ENCODE measurements at places on chromosomes 2 and 18. TPM values are rescaled to one million over a fixed set of nuclear protein-coding genes. Genes with fewer than 3 reads are reported as not detected.

DNA sequence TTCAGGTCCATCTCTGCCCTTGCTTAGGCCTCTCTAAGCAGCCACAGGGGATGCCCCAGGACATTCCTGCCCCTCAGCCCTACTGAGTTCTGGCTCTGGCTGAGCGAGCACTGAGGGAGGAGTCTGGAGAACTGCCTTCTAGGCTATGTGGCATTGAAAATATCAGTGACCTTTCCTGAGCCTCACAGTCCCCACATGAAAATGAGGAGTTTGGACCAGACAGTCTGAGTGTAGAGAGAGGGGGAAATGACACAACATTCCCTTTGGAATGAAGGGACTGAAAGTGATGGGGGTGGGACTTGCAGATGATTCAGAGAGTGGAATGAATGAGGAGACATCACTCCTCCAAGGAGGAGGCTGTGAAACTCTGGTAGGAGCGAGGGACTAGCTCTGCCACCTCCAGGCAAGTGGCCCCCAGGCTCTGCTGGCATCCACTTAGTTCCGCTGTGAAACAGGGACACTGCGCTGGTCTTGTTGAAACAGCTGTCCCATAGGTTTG lies 8.0 kb downstream of the TNS1 start:
- DNase-seq: no peak

- DNase-seq: no peak
These were observed 136.0 kb downstream of the ANKRD44 start for GRCh38 chr2:197174539-197175094.

- no peak for DNase-seq
These were observed 118.5 kb upstream of the ZFP36L2 start for GRCh38 chr2:43344868-43345373.

GRCh38 chr2:46446871-46447568 lies 32.3 kb upstream of the TMEM247 start:
- DNase-seq: no peak

- DNase-seq: no peak
These were observed 654.7 kb upstream of the FANCL start for GRCh38 chr2:58895857-58896256.

GRCh38 chr2:98433363-98433964 lies 11.2 kb upstream of the INPP4A start:
- DNase-seq: no peak

GRCh38 chr2:202084265-202084664 lies 11.2 kb downstream of the KIAA2012 start:
- DNase-seq: no peak

GRCh38 chr2:200279857-200280256 lies 26.6 kb upstream of the SPATS2L start:
- no peak for DNase-seq

DNA sequence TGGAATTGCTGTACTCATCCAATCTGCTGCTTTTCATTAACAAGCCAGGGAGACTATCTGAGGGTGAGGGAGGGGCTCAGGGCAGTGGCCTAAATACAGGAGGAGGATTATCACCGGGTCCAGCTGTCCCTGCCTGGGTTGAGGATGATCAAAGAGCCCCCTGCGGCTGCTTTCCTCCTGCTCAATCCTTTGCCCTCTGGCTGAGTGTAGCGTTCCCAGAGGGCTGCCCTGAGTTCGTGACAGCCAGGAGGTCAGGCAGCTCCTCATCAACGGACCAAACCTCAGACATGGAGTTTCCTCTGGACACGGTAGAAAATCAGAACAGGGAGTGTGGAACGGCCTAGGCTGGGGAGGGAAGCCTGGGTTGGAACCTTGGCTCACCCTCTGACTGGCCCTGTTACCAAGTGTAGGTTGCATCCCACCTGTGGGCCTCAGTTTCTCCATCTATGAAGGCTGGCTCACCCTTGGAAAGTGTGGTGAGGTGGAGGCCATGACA lies 23.5 kb downstream of the CIB4 start:
- no peak for DNase-seq

GRCh38 chr2:96116879-96117533 lies 635 bp upstream of the ADRA2B start:
- peak; percentile 68 for DNase-seq

- DNase-seq: no peak
These were observed 289.2 kb downstream of the ERBB4 start for GRCh38 chr2:212249451-212249850.

DNA sequence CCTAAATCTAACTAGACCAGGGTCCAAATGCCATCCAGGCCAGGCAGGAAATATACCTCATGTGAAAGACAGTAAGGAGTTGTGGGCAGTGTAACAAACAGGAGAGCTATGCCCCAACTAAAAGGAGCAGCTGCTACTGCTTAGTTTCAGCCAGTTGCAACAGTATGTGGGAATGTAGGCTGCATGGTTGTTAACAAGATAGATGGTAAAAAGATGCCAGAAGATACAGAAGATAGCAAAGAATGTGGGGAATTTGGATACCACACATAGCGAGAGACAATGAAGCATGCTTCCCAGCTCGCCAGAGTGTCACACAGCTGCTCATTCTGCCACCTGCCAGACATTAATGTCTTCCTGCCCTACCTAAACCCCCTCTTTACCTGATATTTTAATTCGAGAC lies 39.4 kb upstream of the CYBRD1 start:
- DNase-seq: no peak

- no peak for DNase-seq
These were observed 49.3 kb downstream of the SLC35F5 start for GRCh38 chr2:113707106-113707505.

DNA sequence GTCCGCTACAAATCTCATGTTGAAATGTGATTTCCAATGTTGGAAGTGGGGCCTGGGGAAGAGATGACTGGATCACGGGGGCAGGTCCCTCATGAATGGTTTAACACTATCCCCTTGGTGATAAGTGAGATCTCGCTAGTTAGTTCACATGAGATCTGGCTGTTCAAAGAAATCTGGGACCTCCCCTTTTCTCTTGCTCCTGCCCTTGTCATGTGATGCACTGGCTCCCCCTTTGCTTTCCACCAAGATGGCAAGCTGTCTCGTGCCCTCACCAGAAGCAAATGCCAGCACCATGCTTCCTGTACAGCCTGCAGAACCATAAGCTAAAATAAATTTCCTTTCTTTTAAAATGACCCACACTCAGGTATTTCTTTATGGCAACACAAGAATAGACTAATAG lies 57.3 kb upstream of the C2orf15 start:
- DNase-seq: no peak

DNA sequence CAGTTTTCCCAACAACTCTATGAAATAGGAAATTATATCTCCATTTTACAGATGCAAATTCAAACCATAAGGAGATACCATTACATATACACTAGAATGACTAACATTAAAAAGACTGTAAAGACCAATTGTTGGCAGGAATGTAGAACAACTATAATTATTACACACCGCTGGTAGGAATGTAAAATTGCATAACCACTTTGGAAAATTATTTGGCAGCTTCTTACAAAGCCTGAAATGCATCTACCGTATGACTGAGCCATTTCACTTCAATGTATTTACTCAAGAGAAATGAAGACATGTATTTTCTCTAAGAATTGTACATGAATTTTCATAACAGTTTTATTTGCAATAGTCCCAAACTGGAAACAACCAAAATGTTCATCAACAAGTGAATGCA lies 189.1 kb upstream of the BCL2L11 start:
- no peak for DNase-seq

DNA sequence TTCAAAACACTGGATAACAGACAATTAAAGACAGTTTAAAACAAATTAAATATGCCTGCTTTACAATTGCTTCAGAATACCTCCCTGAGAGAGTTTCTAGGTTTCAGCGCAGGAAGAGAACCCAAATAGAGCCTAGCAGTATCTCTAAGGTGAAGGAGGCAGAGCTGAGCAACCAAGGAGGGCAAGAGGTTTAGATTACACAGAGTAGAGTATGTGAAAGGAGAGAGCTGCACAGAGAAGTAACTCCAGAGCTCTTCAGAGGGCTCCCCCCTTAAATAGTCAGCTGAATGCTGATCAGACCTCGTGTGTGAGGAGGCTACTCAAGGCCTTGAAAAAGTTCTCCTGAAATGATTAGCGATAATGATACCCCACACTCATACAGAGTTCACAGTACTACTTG lies 386.5 kb upstream of the TCF4 start:
- no peak for DNase-seq

- peak; percentile 71 for DNase-seq
These were observed 34.0 kb downstream of the UXS1 start for GRCh38 chr2:106159866-106160785.

DNA sequence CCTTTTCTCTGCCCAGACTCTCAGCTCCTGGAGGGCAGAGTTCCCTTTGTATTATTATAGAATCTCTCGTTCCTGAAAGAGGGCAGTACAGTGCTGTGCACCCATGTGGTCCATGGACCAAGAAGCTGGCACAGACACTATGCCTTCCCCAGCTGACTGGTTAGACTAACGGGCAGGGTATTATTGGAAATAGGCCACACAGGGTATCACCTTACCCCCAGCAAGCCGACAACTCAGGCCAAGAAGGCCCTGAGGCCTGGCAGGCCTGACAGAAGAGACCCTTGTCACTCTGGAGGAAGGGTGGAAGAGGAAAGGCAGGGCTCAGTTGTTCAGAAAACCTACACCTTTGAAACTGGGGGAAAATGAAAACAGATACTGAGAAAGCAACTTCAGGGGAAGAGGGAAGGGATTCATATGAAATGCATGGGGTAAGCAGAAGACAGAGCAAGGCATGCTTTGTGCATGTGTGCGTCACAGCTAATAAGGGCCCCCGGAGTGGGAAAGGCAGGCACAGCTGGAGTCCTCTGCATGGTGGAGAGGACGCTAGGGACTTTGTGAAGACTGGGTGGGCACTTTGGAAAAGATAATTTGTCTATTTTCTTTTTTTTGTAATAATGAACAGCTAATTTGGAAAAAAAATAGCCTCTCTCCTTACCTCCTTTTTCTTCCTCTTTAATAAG lies 476.8 kb upstream of the CELF4 start:
- DNase-seq: no peak

DNA sequence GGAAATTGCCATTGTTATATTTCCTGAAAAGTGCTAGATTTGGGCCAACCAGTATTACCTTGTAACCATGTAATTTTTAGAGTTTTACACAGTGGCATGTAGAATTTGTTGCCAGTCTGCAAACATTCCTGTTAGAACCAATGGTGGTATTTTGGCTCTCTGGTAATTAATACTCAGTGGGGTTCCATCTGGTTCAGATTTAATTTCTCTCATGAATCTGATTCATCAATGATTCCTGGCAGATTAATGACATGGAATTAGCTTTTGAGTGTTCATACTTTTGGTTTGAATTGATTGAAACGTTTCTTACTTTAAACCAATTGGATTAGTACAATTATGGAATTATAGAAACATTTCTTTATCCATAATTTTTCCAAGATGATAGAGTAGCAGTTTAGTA lies 93.2 kb downstream of the MC4R start:
- DNase-seq: no peak

DNA sequence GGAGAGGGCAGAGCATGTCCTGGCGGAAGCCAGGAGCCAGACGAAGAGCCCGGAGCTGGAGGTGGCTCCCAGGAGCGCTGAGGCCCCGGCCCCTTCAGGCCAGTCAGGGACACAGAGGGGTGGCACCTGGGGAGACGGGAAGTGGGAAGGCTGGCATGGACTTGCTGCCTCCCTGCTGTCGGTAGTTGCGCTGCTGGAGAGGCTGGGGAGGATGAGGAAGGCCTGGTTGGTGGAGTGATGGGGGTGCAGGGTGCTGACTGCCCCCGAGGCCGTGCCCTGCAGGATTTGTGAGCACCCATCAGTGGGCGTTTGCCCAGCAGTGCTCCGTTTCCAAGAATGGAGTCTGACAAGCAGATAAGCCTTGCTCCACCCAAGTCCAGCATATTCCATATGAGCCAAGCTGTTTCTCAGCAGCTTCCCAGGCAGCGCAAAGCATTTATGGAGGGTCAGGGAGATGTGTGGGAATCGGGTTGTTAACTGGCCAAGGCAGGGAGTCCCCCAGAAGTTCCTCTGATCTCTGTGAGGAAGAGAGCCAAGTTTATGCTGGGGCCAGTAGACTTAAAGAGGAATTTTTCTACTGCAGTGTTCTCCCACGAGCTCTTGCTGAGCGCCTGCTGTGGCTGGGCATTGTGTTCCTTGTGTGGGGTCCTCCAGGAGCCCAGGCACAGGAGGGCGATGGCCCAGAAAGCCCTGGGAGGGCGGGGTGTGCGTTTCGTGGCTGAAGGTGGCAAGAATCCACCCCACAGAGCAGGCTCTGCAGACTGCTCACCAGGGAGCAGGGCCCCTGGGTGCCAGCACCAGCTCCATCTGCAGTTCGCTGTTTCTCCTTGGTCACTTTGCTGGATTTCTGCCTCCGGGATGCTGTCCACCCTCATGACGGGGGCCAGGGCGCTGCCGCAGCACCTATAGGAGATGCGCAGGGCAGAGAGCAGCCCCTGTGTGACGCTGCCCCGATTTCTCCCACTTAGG lies 250.2 kb downstream of the ALPK2 start:
- no peak for DNase-seq

- no peak for DNase-seq
These were observed 41.1 kb downstream of the CDK15 start for GRCh38 chr2:201847481-201847880.

DNA sequence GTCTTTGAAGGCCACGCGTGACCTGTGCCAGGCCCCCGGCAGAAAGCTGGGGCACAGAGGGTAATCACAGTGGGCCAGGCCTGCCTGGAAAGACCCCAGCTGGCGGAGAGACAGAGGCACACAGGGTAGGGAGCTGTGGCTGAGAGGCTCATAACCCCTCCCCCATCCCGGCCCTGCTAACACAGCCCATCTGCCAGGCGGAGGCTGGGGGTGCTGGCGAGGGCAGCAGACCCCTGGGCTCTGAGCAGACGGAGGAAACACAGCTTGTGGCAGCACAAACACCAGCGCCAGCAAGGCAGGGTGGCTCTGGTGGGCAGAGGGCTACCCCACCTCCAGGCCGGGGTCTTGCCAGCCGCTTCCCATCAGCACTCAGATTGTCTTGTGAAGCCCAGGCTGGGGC lies 19.0 kb downstream of the HS6ST1 start:
- no peak for DNase-seq

- no peak for DNase-seq
These were observed 67.6 kb upstream of the ZFP36L2 start for GRCh38 chr2:43293744-43294695.

- DNase-seq: no peak
These were observed 60.8 kb downstream of the KYNU start for GRCh38 chr2:142938240-142938639.

DNA sequence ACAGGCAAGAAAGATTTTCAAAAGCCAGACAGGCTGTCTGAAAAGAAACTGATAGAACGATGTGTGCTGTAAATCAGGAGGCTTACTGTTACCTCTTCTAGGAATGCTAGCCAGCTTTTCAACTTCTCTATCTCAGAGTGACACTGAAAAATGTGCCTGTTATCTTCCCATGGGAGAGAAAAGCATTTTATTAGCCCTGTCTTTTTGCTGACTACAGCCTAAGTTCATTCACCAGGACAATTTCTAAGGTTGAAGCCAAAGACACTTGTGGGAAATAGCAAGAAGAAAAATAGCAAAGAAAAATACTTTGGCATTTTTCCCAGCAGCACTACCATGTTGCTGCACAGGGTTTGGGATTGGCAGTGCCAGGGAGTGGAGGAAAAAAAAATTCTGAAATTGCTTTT lies 34.0 kb downstream of the ABCB11 start:
- DNase-seq: no peak

The CPO gene
- polyA plus RNA-seq: not detected

The CUL3 gene
- 63.2 TPM for polyA plus RNA-seq

The TSHZ1 gene
- 0.84 TPM for polyA plus RNA-seq

The STARD6 gene
- polyA plus RNA-seq: not detected

The TMEM214 gene
- polyA plus RNA-seq: 25.6 TPM

The CXCR2 gene
- not detected for polyA plus RNA-seq

The KLHL30 gene
- not detected for polyA plus RNA-seq

The ABCG5 gene
- polyA plus RNA-seq: not detected

The SLC38A11 gene
- not detected for polyA plus RNA-seq

The SFXN5 gene
- 1.7 TPM for polyA plus RNA-seq

The SERPINE2 gene
- 1.5 TPM for polyA plus RNA-seq

The CPS1 gene
- polyA plus RNA-seq: not detected

The MAP3K19 gene
- polyA plus RNA-seq: not detected

The FNDC4 gene
- 0.11 TPM for polyA plus RNA-seq

Data from CD4-positive, alpha-beta memory T cell (primary cell).